NCI-H460 (cell line): ENCODE measurements at places on chromosomes 5 and 9.

- DNase-seq = no peak
Measured at GRCh38 chr5:31417512-31417911, 114.4 kb downstream of the DROSHA start.

DNA sequence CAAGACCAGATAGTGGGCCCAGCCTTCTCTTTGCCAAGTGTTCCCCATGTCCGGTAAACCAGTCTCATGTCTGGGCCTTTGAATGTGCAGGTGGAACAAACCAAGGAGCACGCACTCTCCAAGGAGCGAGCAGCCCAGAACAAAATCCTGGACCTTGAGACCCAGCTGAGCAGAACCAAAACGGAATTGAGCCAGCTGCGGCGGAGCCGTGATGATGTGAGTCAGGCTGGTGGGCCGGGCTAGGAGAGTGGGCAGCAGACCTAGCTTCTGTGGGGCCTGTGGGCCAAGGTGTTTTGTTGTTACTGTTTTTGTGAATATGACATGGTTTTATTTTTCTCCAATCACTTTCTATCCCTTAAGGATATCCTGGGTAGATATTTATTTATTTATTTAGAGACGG is 5.6 kb upstream of the GLE1 start:
- DNase-seq = no peak

DNA sequence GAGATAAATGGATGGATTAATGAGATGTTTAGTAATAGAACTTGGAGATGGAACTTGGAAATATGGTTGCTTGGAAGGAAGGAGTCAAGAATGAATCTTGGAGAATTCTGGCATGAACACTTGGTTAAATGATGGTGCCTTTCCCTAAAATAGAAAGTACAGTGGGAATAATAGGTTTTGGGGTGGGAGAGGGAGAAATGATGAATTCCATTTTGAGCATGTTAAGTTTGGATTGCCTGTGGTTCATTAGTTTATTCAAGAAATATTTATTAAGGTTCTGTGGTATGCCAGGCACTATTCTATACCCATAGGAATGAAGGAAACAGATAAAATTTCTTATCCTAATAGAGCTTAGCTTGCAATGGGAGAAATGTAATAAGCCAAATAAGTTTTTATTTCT is 58.4 kb downstream of the PBX3 start:
- DNase-seq = no peak

GRCh38 chr5:173474881-173475287 is 141.6 kb downstream of the BOD1 start:
- DNase-seq = no peak

DNA sequence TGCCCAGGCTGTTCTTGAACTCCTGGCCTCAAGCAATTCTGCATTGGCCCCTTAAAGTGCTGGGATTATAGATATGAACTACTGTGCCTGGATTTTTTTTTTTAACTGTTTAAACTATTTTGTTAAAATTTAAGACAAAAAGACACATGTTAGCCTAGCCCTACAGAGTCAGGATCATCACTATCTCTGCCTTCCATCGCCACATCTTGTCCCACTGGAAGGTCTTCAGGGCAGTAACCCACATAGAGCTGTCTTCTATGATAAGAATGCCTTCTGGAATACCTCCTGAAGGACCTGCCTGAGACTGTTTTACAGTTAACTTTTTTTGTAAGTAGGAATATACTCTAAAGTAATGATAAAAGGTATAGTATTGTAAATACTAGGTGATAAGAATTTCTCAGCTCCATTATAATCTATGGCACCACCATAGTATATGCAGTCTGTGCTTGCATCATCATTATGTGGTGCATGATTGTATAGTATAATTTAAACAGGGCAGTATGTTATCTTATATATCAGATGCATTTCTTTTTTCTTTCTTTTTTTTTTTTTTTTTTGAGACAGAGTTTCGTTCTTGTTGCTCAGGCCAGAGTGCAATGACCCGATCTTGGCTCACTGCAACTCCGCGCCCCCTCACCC is 52.7 kb downstream of the DENND4C start:
- DNase-seq = no peak

DNA sequence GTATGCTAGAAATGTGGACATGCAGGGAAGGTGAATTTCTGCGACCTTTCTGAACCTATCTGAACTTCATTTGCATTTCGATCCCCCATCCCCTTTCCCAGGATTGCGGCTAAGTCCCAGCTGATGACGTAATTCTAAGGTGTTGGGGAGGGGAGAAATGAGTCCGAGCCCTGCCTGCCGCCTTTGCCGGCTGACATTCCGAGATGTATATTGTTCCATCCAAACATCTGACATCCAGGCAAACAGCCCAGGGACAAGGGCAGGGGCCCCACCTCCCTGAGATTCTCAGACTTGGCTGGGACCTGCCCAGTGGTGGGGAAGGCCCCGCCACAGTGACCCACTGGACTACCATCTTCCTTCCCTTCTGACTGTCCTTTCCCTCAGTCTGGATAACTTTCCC is 494.6 kb downstream of the ENC1 start:
- no peak for DNase-seq

DNA sequence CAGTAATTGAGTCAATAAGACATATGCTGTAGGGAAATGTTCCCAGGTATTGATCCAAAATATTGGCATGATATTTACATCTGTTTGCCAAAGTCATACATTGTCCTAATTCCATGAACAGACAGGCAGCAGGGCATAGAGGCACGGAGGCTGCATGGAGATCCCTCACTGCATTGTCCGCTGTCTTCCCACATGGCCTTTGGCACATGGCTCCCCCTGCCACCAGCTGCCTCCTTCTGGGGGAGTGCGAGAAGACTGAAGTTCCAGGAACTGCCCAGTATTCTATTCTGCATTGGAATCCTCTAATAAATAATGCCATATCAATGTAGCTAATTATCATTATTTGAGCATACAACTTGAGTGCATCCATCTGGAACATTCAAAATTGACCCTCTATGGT is 269.0 kb downstream of the FBXL7 start:
- DNase-seq = no peak

DNA sequence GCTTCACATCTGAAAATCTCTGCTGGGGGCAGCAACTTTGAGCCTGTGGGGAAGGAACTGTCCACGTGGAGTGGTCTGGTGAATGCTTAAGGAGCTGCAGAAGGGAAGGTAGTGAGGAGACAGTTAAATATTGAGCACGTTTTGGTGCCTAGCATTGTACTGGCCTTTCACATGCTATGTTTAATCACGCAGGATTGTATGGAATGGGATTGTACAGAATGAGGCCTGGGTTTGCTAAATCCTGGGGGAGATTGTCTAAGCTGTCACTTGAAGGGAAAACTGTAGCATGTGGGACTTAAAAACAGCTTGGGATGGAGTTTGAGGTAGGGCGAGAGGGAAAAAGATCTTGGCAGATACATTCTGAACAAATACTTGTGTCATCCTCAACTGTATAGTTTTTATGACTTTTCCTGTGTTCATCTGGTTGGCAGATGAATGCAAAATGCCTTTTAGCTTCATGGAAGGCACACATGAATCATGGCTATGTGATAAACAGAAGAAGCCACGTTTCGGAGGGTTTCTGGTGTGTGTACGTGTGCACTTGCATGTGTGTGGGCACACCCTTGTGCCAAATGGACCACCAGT is 106.6 kb downstream of the TMC1 start:
- no peak for DNase-seq

GRCh38 chr5:108171759-108172158 is 210.1 kb downstream of the FBXL17 start:
- DNase-seq = no peak

DNA sequence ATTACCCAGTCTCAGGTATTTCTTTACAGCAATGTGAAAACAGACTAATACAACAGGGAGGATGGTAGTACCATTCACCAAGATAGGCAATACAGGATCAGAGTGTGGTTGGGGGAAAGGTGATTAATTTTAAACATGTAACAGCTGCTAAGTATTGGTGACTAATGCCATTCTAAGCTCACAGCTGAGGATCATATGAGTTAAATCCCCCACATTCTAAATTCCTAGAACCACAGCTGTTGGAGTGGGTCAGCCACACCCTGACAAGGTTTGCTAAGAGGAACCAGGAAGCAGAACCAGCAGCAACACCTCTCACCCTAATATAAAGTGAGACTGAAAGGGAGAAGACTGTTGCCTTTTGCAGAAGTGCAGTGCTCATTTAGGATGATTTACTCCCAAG is 24.8 kb downstream of the HSPB3 start:
- no peak for DNase-seq

DNA sequence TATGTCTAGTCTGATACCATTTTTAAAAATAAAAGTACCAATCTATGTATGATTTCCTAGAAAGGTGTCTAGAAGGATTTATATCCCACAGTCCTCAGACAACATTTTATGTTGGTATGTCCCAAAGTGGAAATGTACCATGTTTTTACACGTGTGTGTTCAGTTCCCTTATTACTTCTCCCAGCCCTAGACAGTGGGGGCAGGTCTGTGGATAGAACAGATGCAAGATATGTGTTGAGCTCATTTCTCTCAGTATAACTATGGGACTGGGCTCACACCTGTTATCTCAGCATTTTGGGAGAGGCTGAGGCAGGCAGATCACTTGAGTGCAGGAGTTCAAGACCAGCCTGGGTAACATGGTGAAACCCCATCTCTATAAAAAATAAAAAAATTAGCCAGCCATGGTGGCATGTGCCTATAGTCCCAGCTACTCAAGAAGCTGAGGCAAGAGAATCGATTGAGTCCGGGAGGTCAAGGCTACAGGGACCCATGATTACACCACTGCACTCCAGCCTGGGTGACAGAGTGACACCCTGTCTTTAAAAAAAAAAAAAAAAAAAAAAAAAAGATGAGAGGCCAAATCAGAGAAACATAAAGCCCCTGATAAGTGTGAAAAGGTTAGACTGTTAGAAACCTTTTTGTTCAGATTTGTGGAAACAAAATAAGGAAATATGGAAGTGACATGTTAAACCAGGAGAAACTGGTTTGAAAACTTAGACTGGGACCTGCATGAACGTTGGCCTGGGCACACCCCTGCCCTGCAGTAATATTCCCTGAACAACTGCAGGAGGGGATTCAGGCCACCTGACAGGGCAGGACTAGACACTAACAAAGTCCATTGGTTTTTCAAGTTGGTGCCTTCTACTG is 7.4 kb upstream of the SLC2A8 start:
- DNase-seq = no peak

DNA sequence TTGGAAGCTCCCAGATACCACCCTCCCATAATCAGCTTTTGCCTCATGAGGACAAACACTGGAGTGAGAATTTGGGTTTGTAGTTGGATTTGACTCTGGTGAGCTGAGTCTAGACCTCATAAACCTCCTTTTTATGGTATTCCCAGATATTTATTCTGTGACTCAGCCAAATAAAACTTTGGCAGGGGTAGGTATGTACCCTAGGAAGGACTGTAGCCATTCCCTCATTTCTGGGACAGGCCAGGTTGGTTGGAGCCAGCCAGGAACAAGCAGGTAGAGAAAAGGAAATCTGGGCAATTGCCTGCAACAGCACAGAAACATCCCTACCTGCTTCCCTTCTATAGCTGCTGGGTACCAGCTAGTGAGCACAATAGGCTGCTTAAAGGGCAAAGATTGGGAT is 19.4 kb downstream of the ENHO start:
- DNase-seq = no peak

GRCh38 chr5:116738615-116739261 is 164.1 kb upstream of the SEMA6A start:
- DNase-seq = no peak

GRCh38 chr5:148382961-148383360 is 797 bp upstream of the FBXO38 start:
- DNase-seq = no peak

GRCh38 chr5:157710882-157711281 is 20.3 kb upstream of the THG1L start:
- no peak for DNase-seq

- DNase-seq = no peak
Measured at GRCh38 chr5:5751987-5752386, 329.5 kb downstream of the ICE1 start.
